ENCODE measurements at places on chromosomes 6 and 20. TPM values are rescaled to one million over a fixed set of nuclear protein-coding genes. Genes with fewer than 3 reads are reported as not detected.

Gene BTN1A1
- 0.06 TPM for total RNA-seq

Gene SNTA1
- total RNA-seq = 38.0 TPM

DNA sequence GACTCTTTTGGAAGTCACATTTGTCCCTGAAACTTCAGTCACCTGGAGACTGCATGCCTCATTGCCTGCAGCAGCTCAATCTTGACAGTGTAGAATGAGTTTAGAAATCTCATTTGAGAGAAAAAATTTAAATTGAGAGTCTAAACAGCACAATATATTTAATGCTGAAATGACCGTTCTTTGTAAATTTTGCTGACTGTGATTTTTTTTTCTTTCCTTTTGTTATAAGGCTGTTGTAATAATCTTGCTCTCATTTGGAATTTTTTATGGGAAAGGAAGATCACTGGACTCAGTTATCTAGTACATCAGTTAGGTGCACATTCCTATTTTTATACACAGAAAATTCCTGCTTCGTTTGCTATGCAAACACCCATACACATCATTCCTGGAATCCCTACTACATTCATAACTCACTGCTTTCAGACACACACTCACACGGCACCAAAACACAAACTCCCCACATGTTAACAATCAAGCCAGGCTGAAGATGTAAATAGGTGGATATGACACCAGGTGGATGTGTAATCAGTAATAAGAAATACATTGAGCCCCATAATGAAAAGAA, 43.8 kb downstream of the PTCHD4 start:
- DNase-seq = no peak

- DNase-seq = peak; percentile 55
Measured at GRCh38 chr20:20837574-20838021, 125.2 kb upstream of the RALGAPA2 start.

- DNase-seq = no peak
Measured at GRCh38 chr6:154412106-154412820, 55.7 kb upstream of the IPCEF1 start.

GRCh38 chr6:3650959-3651697, 100.4 kb downstream of the PXDC1 start:
- DNase-seq = no peak

DNA sequence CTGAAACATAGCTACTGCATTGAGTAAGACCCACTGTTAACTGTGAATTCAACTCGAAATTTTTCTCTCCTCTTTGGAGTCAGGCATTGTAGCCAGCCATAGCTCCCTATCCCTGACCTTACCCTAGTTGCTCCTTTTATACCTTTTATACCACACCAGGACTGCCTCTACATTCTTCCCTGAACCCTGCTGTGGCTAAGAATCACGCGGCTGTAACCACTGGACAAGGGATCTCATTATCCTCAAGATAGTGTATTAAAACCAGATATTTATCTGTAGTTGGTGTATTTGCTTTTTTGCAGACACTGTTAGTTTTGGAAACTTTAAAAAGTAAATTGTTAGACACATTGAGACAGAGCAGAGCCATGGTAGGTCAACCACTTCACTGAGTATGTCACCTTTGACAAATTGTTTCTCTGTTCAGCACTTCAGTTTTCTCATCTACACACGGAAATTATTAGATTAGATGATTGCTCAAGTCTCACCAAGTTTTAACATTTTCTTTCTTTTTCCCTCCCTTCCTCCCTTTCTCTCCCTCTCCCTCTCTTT, 171.9 kb upstream of the PRND start:
- DNase-seq = no peak

GRCh38 chr20:63895202-63895951, 451 bp downstream of the DNAJC5 start:
- DNase-seq = no peak

DNA sequence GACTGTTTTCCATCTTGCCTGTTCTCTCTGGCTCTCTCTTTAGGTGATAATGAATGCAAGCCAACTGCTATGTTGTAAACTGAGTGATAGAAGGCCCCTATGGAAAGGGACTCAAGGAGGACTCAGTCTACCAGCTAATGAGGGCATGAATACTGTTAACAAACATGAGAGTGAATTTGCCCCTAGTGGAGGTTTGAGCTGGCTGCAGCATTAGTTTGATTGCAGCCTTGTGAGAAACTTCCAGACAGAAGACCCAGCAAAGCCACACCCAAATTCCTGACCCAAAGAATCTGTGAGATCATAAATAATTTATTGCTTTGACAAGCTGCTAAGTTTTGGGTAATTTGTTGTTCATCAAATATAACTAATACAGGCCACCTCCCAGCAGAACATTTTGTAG, 50.0 kb upstream of the PLCB1 start:
- no peak for DNase-seq

DNA sequence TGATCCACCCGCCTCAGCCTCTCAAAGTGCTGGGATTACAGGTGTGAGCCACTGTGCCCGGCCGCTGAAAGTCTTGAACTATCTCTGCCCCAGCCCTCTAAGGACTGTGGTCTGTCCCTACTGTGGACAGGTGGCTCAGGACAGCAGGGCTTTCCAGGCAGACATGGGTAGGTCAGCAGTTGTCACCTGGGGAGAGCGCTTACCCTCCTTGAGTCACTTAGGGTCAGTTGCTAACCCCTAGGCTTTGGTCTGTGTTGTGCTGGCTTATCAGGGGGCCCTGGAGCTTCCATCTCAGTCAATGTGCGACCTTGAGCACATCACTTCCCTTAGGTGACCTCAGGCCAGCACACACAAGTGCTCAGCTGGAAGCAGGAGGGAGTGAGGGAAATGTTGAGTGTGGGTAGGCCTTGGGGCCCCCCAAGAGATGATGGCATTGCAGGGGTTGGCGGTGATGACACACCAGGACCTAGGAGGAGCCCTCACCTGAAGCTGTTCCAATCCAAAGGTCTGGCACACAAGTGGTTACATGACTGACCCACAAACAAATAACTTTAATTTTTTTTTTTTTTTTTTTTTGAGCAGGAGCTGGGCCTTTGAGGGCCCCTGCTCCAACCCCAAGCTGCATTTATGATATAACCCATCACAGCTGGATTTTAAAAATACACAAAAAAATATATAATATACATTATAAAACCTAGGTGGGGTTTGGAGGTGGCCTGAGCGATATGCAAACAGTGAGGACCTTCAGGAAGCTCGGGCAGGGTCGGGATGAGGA, 5.1 kb downstream of the RPL10A start:
- DNase-seq = no peak

Measured in G401 (cell line).